T-cell (primary cell): ENCODE measurements at places on chromosomes 7 and 10.

- no peak for DNase-seq
Observed at GRCh38 chr7:107902381-107902780, 11.4 kb downstream of the DLD start.

DNA sequence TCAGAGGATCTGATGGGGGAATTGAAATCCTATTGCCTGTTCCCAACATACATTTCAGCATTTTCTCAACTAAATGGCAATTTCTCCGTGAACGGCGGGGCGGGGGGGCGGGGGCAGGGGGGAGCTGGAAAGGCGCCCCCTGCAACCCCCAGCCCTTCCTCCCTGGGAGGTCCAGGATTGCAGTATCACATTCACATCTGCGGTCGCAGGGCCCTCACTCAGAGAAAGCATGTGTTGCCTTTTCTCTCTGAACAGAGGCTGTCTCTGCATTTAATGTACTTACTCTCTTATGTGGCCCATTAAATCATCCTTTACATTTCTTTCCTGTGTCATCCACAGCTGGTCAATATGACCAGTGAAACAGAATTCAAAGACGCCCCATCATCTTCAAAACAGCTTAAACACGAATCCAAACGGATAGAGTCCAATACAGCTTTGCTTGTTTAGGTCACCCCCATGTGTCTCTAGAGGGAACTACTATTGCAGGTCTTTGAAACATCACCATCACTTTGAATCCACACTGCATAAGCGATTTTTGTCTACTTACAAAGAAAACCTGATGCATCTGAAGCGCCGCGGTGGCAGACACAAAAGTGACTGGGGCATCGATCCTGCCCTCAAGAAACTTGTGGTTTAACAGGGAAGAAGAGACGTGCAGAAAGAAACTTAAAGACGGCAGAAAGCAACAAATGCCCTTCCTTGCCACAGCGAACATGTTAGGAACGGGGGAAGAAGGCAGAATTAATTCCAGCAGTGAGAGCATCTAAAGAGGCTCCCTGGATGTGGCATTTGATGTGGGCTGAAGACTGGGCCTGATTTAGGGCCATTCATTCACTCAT, 17.0 kb upstream of the ECHDC3 start:
- no peak for DNase-seq

DNA sequence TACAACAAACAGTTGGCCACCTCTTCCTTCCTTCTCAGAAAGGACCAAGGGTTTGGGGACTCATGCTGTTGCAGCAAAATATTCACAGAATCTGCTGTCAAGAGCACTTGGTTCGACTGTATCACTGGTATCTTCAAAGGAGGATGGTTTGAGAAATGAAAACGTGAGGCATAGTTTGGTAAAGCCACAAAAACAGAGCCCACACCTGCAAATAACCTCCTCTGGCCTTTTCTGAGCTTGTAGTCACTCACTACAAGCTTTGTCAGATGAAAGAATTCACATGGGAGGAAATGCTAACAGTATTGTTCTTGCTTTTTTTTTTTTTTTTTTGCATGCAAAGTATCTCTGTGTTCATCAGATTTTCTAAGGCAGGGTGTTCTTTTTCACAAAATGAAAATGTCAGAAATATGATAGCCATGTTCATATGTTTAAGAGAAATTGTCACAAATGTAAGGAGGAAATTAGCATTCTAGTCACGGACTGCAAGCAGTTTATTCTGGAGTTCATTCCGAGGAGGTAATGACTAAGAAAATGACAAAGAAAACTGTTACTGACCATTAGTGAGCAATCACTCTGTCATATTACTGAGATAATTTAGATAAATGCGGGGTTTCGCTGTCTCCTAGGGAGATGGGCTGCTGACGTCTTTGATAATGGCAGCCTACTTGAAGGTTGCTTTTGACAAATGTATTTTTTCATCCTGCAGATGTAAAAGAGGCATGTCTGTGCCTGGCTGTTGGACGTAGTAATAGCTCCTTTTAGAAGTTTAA, 117.8 kb upstream of the MYO3A start:
- no peak for DNase-seq

- DNase-seq, result no peak
Observed at GRCh38 chr10:89078724-89079672, 88.4 kb downstream of the FAS start.

- peak; percentile 56 for DNase-seq
Observed at GRCh38 chr7:23530405-23530804, 1.4 kb downstream of the TRA2A start.

- DNase-seq, result no peak
Observed at GRCh38 chr7:23468526-23469149, 1.7 kb downstream of the IGF2BP3 start.

- DNase-seq, result peak; percentile 47
Observed at GRCh38 chr10:62048919-62049623, 147.6 kb downstream of the ARID5B start.

GRCh38 chr10:81594991-81595390, 280.0 kb upstream of the NRG3 start:
- no peak for DNase-seq

- DNase-seq, result no peak
Observed at GRCh38 chr7:145718129-145718528, 398.5 kb upstream of the CNTNAP2 start.

- no peak for DNase-seq
Observed at GRCh38 chr10:75399461-75400162, 2.0 kb downstream of the ZNF503 start.

- no peak for DNase-seq
Observed at GRCh38 chr10:119246862-119247549, 39.6 kb downstream of the GRK5 start.

DNA sequence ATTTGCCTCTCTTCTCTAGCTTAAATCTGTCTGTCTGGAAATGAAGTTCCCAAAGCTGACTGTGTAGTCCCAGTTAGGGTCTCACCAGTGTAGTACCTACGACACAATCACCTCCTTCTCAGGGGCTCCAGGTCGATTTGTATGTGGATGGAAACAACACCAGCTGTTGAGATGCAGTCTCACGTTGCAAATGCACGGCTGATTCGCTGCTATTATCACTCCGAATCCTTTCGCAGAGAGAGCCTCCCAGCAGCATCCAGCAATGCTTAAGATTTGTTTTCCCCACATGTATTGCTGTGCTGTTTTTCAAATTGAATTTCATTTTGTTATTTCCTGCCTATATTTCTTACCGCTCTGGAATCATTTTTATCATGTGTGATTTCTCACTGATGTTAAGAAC, 16.3 kb downstream of the VSTM4 start:
- DNase-seq, result no peak

DNA sequence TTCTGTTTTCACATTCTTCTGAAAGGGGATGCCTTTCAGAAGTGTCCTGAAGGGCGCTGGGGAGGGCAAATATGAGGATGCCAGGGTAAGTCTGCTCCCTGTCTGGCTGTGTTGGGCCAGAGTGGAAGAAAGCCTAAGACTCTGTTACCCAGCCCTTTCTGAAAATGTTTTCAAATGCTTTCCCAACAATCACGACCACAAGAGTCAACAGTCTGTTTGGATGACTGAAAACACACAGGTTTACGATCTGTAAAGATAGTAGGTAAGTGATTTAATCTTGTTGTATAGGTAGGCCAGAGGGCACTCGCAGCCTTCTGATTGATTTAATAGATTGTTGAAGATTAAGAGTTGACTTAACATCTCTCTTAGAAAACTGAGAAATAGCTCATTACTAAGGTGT, 13.2 kb downstream of the SGPL1 start:
- DNase-seq, result no peak

DNA sequence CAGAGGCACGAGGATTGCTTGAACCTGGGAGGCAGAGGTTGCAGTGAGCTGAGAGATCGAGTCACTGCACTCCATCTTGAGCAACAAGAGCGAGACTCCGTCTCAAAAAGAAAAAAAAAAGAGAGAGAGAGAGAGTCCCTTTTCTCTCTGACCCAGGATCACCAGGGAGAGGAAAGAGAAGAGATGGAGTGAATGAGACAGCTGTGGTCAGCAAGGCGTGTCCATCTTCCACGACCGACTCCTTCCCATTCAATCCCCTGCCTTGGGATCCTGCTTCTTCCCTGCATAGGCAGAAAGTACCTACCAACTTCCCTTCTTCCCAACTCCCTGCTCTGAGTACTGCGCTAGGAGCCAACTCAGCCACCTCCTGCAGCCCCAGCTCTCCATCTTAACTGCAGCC, 5.2 kb upstream of the ZAN start:
- no peak for DNase-seq

DNA sequence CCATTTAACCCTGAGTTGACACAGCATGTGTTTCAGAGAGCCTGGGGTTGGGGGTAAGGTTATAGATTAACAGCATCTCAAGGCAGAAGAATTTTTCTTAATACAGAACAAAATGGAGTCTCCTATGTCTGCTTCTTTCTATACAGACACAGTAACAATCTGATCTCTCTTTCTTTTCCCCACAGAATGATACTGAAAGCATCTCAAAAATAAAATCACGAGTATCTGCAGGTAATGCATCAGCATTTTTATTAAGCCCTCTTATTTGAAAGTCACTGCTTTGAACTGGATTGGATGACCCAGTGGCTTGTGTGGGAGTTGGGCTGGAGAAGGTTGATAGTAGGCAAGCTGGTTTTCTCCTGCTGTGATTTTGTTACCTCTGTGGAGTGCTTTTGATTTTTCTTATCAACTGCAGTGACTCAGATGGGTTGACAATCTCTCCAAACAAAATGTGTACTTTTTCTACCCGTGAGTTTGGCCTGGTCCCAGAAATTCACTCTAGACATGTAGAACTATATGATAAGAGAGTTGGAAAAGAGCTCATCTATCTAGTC, 253.5 kb upstream of the PRKCQ start:
- no peak for DNase-seq

GRCh38 chr7:129750091-129750490, 138.6 kb downstream of the NRF1 start:
- no peak for DNase-seq

- peak; percentile 49 for DNase-seq
Observed at GRCh38 chr10:14587540-14588083, 187.1 kb downstream of the FAM107B start.

DNA sequence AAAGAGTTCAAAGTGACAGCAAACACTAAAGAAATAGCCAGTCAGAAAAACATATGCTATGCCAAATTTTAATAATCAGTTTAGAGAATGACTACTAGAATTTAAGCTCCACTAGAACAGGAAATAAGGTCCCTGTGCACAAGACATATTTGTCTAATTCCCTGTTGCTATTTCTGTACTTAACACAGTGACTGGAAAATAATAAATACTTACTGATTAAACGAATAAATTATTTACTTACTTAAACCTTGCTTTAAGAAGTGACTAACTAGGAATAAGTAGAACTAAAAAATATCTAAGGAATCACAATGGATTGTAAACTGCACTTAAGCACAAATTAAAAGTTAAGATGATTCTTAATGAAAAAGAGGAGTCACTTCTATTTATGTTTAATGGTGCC, 22.3 kb downstream of the NPS start:
- DNase-seq, result no peak

DNA sequence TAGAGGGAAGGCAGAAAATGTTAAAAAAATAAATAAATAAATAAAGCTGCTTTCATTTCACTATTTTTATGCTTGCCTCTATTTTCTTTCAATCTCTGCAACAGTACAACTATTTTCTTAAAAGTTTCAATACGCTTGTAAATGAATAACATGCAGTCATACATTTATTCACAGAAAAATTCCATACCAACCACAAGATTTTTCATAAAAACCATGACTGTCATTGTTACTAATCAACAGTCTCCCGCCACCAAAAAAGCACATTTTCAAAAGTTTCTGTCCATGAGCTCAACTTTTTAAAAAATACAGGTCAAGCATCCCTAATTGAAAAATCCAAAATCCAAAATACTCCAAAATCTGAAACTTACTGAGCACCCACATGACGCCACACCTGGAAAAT, 5.3 kb downstream of the PARD3 start:
- no peak for DNase-seq

DNA sequence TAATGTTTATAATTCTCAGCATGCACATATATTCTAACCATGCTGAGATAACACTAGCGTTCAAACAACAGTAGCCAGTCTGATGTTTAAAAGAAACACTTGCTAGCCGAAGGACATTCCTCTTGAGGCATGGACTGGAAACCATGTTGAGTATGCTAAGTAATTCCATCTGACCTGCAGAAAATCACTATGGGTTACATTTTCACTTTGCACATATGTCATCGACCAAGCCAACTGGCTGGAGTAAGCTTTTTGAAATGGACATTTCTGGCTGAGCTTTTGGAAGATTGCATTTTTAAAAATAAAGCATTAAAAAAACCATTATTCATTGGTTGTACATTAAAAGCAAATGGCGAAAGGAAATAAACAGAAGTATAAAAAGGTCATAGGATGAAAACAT, 88.2 kb downstream of the BBS9 start:
- no peak for DNase-seq

- DNase-seq, result no peak
Observed at GRCh38 chr7:73537051-73537450, 15.0 kb upstream of the BAZ1B start.

- DNase-seq, result peak; percentile 86
Observed at GRCh38 chr7:91880413-91881241, at the start of gene MTERF1. TSS of gene MTERF1 (minus strand) at chr7:91880702. CDS start at chr7:91880083, 619 bp downstream.

- no peak for DNase-seq
Observed at GRCh38 chr10:91071786-91072185, 148.7 kb upstream of the PCGF5 start.

- DNase-seq, result no peak
Observed at GRCh38 chr10:36163827-36164226, 521.7 kb upstream of the FZD8 start.

GRCh38 chr7:55251313-55251712, 113.8 kb upstream of the LANCL2 start:
- no peak for DNase-seq

- DNase-seq, result no peak
Observed at GRCh38 chr7:158784270-158784669, 45.0 kb downstream of the ESYT2 start.

DNA sequence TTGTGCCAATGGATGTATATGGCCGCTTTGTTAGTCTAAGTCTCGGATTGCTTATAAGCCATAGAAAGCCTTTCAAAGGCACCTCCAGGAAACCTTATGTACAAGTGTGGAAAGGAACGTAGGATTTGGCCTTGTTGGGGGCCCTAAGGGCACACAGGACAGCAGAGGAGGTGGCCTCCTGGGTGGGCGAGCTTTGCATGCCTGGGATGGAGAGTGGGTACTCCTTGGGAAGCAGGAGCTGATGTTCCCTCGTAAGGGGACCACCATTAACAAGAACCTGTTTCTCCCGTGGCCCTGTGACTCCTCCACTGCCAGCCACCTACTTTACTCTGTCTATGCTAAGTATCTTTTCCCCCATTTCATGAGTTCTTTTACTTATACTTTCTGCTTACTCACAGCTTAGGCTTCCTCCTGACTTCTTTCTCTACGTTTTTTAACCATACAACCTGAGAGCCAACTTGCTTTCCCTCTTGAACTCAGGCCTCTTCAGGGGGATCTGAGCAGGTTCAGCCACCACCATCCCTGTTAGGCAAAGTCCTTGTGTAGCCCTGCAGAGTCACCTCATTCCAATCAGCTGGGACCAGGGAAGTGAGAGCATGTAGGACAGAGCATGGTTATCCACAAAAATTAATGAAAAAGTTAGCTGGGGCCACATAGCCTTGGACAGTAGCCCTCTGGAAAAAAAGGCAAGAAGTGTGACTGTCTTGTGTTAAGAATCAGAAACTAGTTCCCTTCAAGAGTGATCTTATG, 118.9 kb downstream of the NEBL start:
- DNase-seq, result no peak
